Stimulated activated CD8-positive, alpha-beta memory T cell treated with anti-CD3 and anti-CD28 coated beads, Interleukin-7, amount 100 ng/mL, for 1 hour (primary cell): ENCODE measurements at places on chromosomes 12 and 14.

DNA sequence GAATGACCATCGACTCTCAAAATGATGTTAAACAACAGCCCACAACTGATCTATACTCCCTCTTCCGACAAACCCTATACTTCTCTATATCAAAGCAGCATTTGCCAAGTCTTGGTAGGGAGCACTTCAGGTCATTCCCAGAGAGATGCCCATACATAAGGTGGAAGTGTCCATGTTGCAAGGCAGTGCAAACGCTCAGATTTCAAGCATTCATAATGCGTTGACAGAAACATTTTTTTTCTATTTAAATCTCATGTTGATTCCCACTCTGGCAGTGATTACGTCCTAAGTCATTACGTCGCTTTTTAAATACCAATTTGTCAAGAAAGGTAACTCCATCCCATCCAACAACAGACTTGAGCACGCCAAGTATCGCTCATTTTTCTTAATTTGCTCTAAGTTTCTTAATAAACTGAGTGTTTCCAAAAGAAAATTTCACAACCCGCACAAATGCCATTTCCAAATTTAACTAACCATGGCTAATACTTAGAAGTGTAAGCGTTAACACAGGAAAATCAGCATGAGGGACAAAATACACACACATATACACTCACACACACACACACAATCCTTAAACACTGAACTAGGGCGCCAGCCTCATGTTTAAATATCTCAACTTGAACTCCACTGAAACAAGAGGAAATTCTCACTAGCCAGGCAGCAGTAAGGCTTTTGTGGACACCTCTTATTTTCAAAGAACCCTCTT is 1.1 kb downstream of the GXYLT1 start:
- no peak for DNase-seq

GRCh38 chr12:121600702-121601336 is 20.0 kb upstream of the KDM2B start:
- no peak for DNase-seq

DNA sequence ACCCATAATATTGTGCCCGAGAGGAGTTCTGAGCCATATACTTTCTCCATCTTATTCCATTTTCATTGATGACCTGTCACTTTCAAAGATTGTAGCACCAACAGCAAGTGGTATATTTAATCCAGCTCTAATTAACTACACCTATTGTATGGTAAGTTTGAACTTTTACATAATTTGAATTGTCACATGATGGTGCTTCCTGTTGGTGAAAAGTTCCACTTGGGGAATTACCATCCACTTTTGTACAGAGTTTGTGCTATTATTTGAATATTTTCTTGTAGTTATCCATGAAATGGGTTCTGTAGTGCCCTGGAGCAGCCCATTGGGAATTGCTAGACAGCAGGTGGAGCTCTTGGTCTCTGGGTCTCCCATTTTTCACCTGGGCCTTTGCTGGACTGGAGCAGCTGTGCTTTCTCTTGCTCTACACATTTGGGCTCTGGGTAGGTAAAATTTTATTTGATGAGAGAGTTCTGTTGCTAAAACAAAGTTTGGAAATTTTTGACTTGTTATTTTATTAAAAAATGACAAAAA is 3.0 kb downstream of the SMCO3 start:
- no peak for DNase-seq

- no peak for DNase-seq
Measured at GRCh38 chr12:117277875-117278274, 83.6 kb downstream of the NOS1 start.

- no peak for DNase-seq
Measured at GRCh38 chr14:82667501-82667900, 1133.8 kb upstream of the SEL1L start.

GRCh38 chr14:76051717-76052465 is 66.3 kb downstream of the IFT43 start:
- DNase-seq = no peak

DNA sequence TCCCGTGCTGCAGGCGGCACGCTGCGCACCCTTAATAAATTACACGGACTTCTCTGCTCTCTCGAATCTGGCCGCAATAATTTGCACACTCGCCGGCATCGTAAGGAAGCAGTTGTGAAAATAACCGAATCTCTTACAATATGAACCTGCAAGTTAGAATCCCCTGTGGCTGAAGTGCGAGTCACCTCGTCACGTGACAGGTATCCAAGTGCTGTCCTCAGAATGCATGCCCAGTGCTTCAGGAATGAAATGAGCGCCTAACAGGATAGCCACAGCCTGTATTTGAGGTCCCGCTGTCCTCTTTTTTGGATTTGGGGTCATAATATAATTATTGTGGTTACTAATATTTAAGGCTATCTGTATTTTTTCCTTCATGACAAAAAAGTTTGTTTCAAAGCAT is 82.0 kb downstream of the VWF start:
- DNase-seq = no peak

DNA sequence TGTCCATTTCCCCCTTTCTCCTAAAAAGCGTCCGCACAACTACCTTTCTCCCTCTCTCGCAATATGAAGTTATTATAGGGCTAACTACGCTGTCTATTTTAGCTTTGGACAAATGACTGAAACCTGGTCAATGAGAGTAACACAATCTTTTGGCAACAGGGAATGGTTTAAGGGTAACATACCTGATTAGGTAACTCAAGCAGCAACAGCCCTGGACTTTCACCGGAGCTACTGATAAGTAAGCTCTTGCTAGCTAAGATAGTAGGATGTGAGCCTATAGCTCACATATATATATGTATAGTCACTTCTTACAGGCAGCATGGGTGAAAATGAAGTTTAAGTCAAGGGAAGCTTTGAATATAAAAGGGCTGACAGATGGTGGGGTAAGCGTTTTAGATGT is 313.0 kb downstream of the CEP128 start:
- no peak for DNase-seq

GRCh38 chr14:106694638-106695393 is 1168.4 kb downstream of the TMEM121 start:
- no peak for DNase-seq

GRCh38 chr12:11958221-11959091 is 112.3 kb upstream of the BCL2L14 start:
- DNase-seq = no peak

- DNase-seq = peak; percentile 71
Measured at GRCh38 chr12:11171145-11171968, at the start of gene SMIM10L1. Gene SMIM10L1 (plus strand): TSS chr12:11171194. CDS start chr12:11171357, 163 bp downstream.

DNA sequence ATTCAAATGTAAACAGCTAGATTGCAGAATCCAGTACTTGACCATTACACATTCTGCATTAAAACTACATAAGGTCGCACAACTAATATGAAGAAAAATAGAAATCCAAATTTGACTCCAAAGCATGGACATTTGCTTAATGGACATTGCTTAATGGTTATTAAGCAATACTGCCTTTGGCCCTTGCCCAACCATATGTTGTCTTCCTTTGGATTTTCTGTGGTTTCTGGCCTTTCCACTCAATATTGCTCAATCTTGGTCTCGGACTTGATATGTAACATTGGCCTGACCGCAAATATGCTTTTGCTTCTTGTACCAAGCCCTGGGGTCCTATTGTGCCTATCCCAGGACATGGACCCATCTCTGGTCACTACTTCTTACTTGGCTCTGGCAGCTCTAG is 67.2 kb downstream of the PTPRR start:
- DNase-seq = no peak

DNA sequence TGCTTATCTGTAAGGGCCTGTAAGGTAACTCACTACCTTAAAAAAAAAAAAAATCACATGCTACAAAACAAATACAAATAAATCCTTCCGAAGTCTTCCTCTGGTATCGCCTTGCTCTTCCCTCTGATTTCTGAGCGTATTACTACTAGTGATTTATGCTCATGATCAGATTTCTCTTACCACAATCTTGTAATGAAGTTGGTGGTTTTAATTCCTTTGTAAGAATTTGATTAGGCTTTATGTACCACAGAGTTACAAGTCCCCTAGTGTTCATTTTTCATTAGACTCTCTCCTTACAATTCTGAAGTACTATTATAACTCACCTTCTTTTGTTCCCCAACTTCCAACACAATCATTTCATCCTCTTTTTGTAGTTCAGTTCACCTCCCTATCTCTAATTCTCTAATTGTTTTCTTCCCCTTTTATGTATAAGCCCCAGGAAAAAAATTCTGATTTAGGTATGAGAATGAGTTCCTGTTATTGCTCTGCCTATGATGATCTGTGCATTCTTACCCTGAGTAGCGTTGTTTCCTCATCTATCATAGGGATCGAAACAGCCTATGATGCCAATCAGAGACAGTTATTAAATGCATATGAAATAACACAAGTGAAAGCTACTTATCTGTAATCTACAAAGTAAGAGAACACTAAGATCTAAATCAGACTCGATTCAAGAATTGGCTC is 81.5 kb downstream of the EPS8 start:
- DNase-seq = no peak

GRCh38 chr14:80954687-80955299 is 628 bp upstream of the TSHR start:
- peak; percentile 55 for DNase-seq

GRCh38 chr14:60819575-60819974 is 85.0 kb downstream of the MNAT1 start:
- DNase-seq = no peak

- DNase-seq = no peak
Measured at GRCh38 chr14:51028361-51028760, 66.5 kb downstream of the TRIM9 start.

DNA sequence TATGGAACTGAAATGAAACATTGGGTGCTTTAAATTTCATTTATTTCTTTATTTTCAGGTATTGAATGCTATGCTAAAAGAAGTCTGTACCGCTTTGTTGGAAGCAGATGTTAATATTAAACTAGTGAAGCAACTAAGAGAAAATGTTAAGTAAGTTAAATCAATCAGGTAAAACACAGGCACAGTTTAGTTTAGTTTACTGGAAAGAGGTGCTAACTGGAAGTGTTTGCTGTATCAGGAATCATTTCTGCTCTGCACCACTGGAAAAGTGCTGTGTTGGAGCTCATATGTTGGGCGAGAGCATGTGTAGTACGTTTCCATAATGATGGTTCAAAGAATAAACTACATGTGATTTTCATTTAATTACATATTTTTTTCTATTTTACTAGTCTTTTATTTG is 16.7 kb downstream of the SRP54 start:
- DNase-seq = no peak

DNA sequence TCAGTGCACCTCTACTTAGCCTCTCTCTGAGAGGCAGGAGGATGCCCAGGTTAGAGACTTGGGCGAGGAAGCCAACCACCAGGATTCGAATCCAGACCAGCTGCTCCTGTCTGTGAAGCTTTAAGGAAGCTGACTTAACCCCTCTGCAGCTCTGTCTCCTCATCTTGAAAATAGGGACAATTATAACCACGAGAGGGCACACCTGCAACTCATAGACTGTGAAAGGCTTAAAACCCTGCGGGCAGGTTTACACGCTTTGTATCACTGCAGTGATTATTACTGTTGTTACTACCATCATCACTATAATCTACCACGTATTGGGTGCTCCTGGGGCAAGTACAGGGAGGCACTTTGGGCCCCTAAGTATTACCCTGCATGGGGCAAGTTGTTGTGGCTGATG is 379.8 kb downstream of the VRK1 start:
- DNase-seq = no peak

DNA sequence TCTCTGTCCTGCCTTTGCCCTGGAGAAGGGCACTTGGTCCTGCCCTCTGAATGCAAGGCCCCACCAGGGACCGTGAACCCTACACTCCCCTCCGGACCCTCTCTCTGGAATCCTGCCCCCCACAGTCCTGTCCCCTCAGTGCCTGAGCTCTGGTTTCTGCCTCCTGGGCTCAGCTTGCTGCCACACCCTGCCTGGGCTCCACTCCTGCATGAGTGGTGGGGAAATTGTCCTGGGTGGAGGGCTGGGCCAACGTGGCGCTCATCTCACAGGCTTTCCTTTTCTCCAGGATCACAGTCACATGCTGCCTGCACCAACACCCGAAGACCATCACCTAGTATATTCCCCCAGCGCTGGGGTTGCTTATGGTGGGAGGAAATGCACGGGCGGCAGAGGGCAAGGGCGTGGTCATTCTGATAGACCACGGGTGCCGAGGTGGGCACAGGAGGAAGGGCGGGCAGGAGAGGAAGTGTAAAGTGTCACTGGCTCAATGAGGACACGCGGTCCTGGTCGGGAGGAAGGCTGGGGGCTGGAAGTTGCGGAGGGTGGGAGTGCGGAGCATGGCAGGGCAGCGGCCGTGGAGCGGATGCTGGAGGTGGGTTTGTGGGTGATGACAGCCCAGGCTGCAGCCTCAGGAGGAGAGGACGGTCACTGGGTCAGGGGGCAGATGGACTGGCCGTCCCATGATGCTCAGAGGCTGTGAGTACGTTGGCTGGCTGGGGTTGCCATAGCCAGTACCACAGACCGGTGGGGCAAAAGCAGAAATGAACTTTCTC is 99.5 kb downstream of the KIF26A start:
- no peak for DNase-seq

DNA sequence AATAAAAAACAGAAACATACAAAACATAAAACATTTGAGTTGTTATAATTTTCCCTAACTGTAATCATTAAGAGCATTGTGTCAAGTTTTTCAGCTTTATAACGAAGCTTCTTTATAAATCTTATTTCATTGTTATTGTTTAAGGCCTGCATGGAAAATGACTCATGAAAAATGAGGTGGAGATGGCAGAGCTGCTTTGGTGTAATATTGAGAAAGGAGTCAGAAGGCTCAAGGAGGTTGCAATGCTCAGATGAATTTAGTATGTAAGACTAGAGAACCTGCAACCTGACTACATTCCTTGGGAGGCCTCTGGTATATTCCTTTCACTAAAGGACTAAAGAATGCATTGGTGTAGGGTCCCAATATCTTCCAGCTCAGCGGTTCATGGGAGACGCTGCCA is 61.5 kb downstream of the TMEM30B start:
- DNase-seq = no peak

GRCh38 chr14:64720131-64720576 is 15.9 kb downstream of the PLEKHG3 start:
- no peak for DNase-seq

DNA sequence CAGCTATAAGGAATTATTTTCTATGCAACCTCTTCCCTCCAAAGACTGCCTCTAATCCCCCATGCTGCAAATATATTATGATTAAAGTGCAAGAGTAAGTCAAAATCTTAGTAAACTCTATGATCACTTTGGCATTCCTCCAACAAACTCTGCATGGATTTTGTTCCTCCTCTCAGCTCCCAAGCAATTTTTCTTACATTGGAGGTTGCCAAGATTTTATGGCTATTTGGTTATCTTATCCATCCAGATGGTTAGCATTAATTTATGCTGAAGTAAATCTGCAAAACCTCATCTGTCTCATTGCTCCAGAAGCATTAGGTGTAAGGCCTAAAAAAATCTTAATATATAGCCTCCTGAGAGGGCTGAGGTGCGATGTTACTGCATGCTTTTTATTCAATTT is 228.1 kb downstream of the CHST11 start:
- DNase-seq = no peak

DNA sequence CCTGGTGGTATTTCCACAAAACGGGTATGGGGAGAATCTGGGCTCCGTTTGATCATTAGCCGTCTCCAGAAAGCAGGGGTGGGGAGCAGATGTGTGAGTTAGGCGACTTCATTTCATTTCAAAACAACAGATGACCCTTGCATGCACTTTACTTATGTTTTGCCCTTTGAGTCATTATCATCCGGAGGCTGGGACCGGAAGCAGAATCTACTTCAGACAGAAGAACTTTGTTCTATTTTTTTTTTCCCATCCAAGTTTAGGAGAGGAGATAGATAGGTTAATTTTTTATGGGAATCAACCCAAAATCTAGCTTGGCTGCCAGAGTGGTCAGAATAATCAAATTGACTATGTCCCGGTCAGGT is 31.3 kb upstream of the CMAS start:
- DNase-seq = no peak
